Fibroblast of pulmonary artery (primary cell): ENCODE measurements at places on chromosomes 2 and 18.
A peak's percentile ranks its signal among the peaks of the same experiment; 100 is the strongest.

DNA sequence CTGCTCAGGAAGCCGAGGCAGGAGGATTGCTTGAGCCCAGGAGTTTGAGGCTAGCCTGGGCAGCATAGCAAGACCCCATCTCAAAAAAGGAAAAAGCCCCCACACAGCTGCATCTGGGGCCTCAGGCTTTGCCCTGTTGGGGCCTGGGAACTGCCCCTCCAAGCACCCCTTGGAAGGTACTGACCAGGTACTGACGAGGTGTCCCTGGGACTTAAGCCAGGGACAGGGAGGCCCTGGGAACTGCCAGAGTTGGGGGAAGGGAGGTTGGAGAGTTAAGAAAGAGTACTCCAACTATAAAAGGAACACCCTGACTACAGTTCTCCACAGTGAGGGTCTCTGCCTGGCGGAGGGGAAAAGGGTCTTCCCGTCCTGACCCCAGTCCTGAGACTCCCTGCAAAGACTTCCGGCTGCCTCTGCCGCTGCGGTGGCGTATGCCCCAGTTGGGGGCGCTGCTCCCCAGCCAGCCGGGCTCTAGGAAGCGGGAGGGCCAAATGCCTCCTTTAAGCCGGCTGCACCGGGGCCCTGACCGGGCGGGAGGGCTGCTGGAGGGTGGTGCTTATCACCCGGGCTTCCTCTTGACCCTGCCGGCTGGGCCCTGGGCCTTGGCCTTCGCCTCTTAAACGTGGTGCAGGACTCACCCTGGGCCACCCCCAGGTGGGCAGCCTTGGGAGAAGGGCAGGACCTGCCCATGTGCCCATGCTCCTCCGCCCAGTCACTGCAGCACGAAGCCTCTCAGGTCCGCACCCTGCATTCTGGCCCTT is 12.8 kb downstream of the SLC30A3 start:
- peak; percentile 50 for DNase-seq

DNA sequence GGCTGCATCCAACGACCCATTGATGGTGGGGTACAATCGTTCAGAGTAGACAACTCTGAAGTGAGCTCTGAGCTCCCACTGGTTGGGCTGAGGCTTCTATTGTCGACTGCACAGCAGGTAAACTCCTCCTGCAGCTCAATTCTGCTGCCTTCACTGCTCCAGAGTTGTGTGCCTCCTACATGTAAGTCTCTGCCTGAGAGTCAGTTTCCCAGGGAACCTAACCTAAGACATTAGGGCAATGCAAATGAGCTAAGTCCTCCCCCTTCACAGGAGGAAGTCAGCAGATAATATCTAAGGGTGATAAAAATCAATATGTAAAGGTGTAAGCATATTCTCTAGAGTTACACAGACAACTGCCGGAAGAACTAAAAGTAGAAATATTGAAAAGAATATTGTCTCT is 22.5 kb upstream of the ACYP2 start:
- no peak for DNase-seq

GRCh38 chr2:235146871-235147565 is 195.2 kb downstream of the SH3BP4 start:
- no peak for DNase-seq

DNA sequence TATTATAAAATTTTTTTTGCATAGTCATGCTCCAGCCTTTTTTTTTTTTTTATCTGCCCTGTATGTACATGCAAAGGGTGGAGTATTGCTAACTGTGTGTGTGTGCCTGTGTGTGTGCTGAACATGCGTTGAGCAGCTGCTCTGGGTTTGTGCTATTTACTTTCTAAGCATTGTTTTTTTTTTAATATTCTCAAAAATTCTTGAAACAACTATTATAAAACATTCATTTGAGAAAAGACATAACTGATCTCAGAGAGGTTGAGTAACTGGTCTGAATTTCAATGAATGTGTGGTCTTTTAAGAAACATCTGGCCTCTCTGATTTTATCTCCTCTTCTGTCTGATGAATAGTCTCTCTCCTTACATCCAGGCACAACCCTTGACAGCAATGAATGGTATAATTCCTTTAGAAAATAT is 366.0 kb upstream of the SLC14A2 start:
- peak; percentile 11 for DNase-seq

- DNase-seq: peak; percentile 90
These were observed 791 bp upstream of the CYRIA start for GRCh38 chr2:16666449-16666801.

GRCh38 chr2:647691-648231 is 29.4 kb downstream of the TMEM18 start:
- DNase-seq: no peak

DNA sequence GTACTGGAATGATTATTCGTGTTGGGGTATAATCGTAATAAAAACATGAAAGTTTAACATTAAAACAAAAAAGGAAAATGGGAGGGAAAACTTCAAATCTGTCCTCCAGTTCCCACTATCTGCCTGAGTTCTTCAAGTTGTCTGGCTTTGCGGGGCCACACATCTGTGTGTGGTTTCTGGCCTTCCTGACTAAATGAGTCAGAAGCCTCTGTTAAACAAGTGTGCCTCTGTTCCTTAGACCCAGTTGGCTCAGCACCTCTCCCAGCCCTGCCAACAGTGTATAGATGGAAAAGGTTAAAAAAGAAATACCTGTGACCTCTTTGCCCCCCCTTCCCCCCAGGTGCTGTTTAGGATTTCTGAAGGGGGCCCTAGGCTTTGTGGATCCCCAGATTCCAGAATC is 30.2 kb downstream of the XDH start:
- DNase-seq: peak; percentile 83

DNA sequence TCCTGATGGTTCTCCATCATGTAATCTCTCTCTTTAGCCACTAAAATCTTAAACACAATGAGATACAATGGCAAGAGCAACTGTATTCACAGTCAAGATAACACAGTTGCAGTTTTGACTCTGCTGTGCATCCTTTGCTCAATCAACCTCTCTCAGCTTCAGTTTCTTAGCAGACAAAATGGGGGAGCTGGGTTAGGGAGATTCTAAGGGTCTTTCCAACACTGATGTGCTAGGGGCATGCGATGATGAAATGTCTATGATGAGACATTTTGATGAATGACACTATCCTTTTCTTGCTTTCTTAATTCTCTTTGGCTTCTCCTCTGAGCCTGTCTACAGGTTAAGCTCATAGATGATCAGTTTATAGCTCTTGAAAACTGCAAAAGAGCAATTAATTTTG is 1.1 kb downstream of the SERPINB10 start:
- DNase-seq: no peak

GRCh38 chr2:156625360-156626170 is 189.4 kb downstream of the GPD2 start:
- DNase-seq: peak; percentile 1

- no peak for DNase-seq
These were observed 33.3 kb downstream of the ANXA4 start for GRCh38 chr2:69774984-69775982.

- no peak for DNase-seq
These were observed 5.4 kb downstream of the TGFBRAP1 start for GRCh38 chr2:105324101-105324500.

- DNase-seq: no peak
These were observed 16.8 kb upstream of the PAX3 start for GRCh38 chr2:222315443-222316121.

DNA sequence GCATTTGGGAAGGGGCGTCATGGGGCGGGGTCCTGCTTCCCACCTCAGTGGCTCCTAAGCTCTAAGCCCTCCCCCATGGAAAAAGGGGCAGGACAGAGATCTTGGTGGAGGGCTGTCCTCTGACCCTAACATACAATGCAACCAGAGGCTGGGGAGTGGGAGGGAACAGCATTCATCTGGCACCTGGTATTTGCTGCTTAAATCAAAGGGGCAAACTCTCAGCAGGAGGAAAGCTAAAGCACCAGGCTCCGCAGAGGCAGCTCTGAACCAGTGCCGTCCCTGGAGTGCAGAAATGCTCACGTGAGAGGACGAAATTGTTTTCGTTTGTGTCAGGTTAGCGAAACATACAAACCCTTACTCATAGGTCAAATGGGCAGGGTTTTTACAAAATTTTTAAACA is 92.7 kb upstream of the PXDN start:
- no peak for DNase-seq

DNA sequence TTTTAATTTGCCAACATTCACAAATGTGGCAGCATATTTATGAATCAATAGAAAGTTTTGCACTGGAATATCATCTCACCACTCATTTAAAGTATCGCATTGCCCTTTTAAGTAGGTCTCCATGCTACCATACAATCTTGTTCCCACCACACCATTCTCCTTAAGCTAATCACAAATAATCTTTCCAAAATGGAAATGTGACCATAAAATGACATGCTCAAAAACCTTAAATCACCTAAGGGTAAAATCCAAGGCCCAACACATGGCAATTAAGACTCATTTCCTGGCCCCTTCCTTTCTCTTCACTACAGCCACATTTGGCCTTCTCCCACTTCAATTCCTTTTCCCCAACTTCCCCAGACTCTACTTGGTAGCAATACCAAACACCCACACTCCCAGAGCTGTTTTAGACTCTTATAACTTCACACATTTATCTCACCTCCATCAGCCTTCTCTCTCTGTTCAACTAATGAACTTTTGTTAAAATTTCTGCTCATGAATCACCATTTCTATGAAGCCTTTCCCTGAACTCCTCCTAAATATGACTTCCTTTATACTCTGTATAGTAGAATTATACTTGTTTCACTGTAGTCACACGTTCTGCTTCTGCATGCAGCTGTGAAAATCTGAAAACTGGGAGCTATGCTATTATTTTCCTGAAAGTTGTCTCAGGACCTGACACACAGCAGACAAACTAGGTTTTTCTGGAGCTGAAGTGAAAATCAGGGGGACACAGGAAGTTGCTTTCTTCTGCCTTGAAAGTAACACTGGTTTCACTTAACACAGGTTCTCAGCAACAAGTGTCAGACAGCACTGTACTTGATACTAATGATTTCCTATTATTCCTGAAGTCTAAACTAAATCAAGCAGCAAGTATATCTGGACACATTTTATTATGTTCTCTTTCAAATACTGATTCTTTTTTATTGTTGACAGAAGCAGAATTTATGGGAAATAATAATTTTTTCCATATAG is 303.9 kb downstream of the ZEB2 start:
- DNase-seq: no peak

DNA sequence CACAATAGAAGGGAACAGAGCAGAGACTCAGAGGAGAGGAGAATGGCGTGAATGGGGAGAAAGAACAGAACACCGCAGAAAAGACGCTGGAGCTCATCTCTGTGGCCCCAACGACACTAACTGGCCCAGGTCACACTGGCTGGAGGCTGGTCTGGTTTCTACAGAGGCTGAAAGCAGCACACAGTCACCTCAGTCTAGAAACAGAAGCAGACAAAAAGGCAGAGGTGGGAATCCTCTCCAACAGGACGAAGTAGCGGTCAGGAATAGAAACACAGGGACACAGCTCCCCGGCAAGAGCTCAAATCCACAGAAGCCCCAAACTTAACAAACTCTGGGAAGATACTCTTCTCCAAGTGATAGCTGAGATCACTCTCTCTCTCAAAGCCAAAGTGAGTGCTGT is 9.2 kb downstream of the SLC66A2 start:
- no peak for DNase-seq

GRCh38 chr2:2333076-2333475 is 2.0 kb upstream of the MYT1L start:
- DNase-seq: no peak
